Dorsolateral prefrontal cortex (tissue), 122 donors: ENCODE measurements at places on chromosomes 1 and 21. TPM values are rescaled to one million over a fixed set of nuclear protein-coding genes. Genes with fewer than 3 reads are reported as not detected.

MROH9 gene
- not detected for total RNA-seq

NBPF8 gene
- total RNA-seq: 5.5 TPM

AK5 gene
- 276 TPM for total RNA-seq

LAD1 gene
- not detected for total RNA-seq

ZNF496 gene
- total RNA-seq: 18.3 TPM

SELL gene
- 6.8 TPM for total RNA-seq

ABCD3 gene
- total RNA-seq: 39.7 TPM

EPHB2 gene
- total RNA-seq: 14.3 TPM

INKA2 gene
- 28.4 TPM for total RNA-seq

RGS7 gene
- 56.0 TPM for total RNA-seq

ANGPTL3 gene
- not detected for total RNA-seq

EXTL2 gene
- 27.5 TPM for total RNA-seq

TRIM17 gene
- total RNA-seq: 19.9 TPM

UBASH3A gene
- total RNA-seq: not detected

DCST1 gene
- total RNA-seq: not detected

C1orf87 gene
- total RNA-seq: 1.4 TPM

APCS gene
- total RNA-seq: not detected

TRIM58 gene
- total RNA-seq: 3.4 TPM

B4GALT2 gene
- total RNA-seq: 50.3 TPM

USH2A gene
- total RNA-seq: 1.0 TPM

CFAP141 gene
- total RNA-seq: not detected

TNN gene
- total RNA-seq: 0.76 TPM
